ENCODE measurements at places on chromosomes 12 and 14. TPM values are rescaled to one million over a fixed set of nuclear protein-coding genes. Genes with fewer than 3 reads are reported as not detected.

DNA sequence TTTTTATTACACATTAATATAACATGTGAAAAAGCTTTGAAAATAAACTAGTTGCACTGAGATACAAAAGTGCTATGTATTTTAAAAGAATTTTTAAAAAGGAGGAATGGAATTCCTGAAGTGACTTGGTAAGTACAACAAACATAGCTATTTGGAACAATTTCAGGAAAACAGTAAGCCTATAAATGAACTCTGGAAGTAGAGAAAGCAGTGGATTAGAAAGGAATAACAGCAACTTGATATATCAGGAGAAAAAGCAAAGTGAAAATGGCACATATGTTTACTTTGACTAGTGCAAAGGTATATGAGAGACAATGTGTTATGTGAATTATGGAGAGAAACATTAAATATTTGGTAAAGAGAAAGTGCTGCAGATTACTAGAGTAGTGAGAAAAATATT is 811.7 kb downstream of the C12orf50 start:
- DNase-seq = no peak

DNA sequence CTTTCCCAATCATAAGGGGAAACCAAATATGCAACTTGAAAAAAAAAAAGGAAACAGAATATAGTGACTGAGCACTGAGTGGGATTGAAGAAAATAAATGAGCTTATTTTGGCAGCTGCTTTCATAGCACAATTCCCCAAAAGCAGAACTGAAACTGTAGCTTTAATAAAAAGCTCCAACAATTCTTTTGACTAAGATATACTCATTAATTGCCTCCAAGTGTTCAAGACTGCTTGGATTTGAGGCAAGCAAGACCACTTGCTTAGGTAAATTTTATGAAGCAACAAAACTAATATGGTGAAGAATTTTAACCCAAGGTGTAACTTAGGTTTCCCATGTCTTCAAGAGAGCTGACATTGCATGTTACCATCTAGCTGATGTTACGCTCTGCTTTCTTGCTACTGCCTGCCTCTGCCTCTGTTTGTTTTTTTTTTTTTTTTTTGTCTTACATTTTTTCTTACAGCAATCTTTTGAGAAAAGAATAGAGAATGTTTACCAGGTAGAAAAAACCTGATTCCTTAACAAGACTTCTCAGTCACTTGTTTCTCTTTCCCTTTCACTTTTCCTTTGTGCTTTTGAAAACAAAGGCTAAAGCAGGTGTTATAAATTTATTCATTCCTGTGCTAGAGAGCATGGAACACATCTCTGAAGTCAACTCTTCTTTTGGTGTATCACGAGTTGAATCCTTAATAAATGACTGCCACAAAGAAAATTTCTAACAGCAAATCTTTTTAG is 134.4 kb downstream of the BCAT1 start:
- no peak for DNase-seq

DNA sequence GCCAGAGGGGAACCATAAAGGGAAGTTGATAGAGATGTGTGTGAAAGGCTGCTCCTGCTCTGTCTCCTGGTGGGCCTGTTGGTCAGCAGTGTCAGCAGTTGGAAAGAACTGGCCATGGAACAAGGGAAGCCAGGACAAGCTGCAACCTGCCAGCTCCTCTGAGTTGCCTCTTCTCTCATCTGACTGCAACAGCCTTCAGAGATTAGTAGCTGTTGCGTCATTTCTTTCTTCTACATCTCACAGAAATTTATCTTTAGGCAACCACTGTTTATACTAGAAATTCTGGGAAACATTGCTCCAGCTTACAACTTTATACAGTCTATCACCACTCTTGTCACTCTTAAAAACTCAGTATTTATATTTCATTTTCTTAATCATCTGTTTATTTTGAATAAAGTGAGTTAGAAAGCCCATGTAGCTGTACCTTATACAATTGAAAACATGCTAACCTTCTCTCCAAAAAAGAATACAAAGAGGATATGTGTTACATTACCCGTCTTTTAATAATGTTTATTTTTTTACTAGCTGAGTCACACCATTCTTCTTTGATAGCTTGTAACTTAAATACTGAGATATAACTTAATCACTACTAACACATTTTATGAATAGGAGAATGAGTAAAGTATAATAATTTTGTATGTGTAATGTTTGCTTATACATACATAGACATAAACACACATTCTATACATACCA is 224.2 kb downstream of the LRFN5 start:
- no peak for DNase-seq

DNA sequence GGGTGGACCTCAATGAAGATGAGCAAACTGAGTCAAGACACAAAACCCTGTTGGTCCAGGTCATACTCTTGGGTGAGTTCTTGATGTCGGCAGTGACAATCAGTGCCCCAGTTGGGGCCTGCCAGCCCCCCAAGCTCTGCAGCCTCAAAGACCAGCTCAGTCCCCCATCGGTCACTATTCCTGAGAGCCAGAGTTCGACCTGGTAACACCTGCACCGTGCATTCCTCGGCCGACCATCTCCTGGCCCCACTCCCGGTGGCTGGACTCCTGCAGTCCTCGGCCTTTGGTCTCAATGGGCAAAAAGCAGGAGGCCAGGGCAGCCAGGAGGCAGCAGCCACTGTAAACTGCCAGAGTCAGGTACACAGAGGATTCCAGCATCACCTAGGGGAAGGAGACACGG is 32.5 kb downstream of the DAO start:
- DNase-seq = no peak

- DNase-seq = no peak
Measured at GRCh38 chr14:36582011-36582873, at the start of gene NKX2-8. Gene NKX2-8, minus strand, starts transcription at chr14:36582614. Its CDS starts 225 bp downstream, at chr14:36582389.

The LIN7A gene
- 14.8 TPM for total RNA-seq

The KLHDC1 gene
- 1.5 TPM for total RNA-seq

The KIF5A gene
- 1.1 TPM for total RNA-seq

The FMNL3 gene
- 15.3 TPM for total RNA-seq

The PLCZ1 gene
- total RNA-seq = not detected

The RPL10L gene
- total RNA-seq = not detected

The CCDC60 gene
- not detected for total RNA-seq

Measured in HFFc6 (cell line).